ENCODE measurements at places on chromosomes 7 and 10.

DNA sequence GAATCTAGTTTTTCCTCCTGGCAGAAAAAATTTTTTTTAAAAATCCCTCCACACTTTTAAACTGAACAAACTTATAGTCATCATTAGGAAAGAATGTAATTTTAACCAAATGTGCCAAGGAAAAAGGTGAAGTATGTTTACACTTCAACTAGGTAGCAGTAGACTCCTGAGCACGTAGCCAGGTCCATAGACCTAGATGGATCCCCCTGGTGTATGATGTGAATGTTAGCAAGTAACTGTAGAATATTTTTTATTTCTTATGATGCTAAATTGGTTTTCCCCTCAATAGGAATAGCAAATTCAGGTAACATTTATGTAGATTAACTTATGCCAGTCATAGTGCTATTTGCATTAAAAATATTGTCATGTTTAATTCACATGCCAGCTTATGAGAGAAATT, 19.6 kb downstream of the CABCOCO1 start:
- no peak for DNase-seq

GRCh38 chr10:44925224-44925623, 14.1 kb downstream of the TMEM72 start:
- no peak for DNase-seq

- no peak for DNase-seq
Observed at GRCh38 chr10:42519761-42520460, 118.5 kb downstream of the ZNF33B start.

- DNase-seq: no peak
Observed at GRCh38 chr7:148397056-148397455, 193.5 kb upstream of the C7orf33 start.

- DNase-seq: no peak
Observed at GRCh38 chr7:20407585-20408466, 77.1 kb downstream of the ITGB8 start.
